ENCODE measurements at places on chromosomes 5 and 9.
A peak's percentile ranks its signal among the peaks of the same experiment; 100 is the strongest.

DNA sequence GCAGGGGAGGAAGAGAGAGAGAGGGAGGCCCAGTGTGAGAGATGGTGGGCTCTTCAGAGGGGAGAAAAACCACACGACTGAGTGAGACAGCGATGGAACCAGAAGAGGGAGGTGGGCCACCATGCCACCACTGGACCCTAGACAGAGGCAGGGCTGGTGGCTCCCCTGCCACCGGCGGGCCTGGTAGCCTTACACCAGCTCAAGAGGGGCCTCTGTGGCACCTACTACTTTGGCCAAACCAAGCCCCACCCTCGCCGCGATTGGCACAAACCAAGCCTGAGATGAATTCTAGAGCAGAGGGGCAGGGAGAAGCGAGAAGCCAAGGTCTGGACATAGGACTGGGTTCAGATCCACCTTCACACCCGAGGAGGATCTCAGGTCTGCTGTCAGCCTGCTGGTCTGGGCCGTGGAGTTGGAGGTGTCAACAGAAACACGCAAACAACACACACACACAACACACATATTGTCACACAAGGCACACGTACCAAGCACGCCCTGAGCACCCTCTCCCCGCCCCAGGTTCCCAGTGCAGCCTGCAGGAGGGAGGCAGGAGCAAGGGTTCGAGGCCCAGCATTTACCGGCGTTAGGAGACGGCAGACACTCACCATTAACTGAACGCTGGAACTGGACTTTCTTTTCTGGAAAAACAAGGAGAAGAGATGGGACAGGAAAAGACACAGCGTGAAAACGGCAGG lies 49.4 kb downstream of the SLC6A7 start:
- DNase-seq = no peak

- DNase-seq = no peak
These were observed 83.1 kb downstream of the FGF1 start for GRCh38 chr5:142602720-142603245.

- DNase-seq = no peak
These were observed 93.9 kb downstream of the GALNT10 start for GRCh38 chr5:154284433-154284832.

GRCh38 chr5:60092671-60093422 lies 199.3 kb upstream of the PDE4D start:
- DNase-seq = peak; percentile 11

GRCh38 chr9:110007477-110008270 lies 200.3 kb downstream of the C9orf152 start:
- no peak for DNase-seq

- DNase-seq = no peak
These were observed 462.2 kb downstream of the RASEF start for GRCh38 chr9:82600536-82601292.

DNA sequence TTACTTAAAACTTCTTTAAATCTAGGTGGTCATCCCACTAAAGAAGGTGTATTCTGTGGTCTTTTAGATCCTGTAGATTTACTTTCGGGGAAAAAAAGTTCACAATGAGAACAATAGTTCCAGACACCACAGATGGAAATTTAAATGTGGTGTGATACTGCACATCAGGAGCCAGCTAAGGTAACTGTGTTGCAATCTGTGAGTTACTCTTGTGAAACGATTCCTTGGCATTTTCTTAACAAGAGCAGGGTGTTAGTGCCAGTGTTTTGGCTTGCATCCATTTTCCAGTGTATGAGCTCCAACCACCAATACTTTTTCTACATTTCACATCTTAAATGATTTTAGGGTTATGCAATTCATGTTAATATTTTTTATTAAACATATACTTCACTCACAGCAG lies 674.5 kb downstream of the CETN3 start:
- peak; percentile 58 for DNase-seq

DNA sequence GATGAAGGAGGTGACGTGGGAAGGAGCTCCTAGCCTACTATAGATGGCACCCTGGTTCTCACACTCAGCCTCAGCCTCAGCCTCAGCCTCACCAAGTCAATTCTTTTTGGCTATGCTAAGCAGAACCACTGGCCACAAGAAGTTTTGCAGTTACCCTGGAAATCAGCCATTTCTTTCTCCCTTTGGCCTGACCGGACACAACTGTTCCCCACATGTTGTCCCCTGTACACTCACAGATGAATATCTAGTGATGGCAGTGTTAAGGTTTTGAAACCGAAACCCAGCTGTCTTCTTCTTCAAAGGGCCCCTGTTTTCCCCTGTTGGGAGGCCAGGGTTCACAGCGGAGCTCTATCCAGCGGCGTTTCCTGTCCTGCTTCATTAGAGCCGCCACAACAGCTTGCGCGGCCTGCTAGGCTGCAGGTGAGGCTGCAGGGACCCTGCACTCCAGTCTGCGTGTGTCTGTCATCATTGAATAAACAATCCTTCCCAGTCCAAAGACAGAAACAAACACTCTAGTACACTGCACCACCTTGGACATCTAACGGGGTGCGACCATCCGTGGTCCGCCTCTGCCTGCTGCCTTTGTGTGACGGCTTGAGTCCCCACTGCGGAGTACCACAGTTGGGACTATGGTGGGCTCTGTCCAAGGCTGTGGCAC lies 250.5 kb downstream of the DENND1A start:
- DNase-seq = peak; percentile 55

- no peak for DNase-seq
These were observed 522.3 kb upstream of the ST8SIA4 start for GRCh38 chr5:101425339-101425859.

DNA sequence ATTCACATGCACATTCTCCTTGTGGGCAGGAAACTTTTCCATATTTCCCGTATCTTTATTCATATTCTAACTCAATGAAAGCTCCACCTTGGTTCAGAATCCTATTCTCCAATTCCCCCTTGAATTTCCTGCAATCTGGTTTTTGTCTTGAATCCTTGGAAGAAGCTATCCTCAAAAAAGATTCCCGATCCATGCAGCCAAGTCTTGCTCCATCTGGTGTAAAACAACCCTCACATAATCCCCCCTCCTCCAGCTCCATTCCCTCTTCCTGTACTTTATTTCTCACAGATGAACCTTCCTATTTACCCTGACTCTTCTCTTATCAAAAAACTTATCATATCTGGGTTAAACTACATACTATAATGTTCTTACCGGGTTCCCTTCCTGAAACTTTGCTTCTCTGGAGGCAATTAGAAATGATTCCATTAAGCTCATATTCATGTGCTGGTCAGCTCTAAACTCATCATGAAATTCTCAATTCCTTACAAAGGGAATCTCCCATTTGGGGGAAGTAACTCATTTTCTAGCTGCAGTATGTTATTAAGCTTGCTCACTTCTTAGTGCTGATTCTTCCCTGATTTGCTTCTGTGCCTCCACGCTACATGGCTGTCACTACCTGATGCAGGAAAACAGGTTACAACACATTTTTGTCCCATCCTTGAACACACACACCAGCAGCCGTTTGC lies 81.7 kb downstream of the GNAQ start:
- DNase-seq = no peak

GRCh38 chr5:158525663-158526062 lies 574.1 kb downstream of the EBF1 start:
- no peak for DNase-seq

DNA sequence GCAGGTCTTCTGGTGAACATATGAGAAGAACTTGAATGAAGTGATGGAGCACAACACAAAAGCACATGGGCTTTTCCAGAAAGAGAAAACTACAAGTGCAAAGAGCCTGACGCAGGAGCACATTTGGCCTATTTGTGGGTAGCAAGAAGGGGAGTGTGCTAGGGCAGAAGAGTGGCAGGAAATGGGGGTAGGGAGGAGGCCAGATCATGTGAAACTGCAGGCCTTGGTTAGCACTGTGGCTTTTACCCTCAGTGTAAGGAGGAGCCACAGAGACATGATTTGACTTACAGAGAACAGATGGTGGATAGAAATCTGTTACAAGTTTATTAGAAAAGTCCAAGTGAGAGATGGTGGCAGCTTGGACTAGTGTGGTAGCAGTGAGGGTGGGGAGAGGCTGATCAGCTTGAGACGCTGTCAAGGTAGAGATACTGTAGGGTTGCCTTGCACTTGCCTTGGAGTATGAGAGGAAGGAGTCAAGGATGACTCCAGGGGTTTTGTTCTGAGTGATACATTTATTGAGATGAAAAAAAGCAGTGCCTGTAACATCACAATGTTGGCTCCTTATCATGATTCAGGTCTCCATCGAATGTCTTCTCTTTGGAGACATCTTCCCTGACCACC lies 126.7 kb downstream of the PPP2R2B start:
- DNase-seq = no peak

GRCh38 chr9:122376796-122377195 lies 6.0 kb downstream of the PTGS1 start:
- DNase-seq = no peak

DNA sequence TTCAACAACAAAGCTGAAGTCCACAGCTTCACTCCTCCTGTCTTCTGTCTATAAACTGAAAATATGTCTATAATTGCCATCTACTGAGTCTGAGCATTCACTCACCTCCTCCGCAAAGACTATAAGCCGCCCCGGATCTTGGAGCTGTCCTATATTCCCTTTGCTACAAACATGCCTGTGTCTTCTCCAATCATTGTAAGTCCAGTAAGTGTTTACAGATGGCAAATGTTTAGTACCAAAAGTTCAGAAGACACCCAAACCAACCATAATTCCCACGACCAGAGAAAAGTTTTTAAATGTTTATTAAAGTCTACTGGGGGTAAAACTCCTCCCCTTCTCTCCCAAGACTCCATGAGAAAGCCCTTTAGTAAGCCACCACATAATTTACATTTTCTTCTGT lies 80.9 kb downstream of the EBF1 start:
- peak; percentile 52 for DNase-seq

- no peak for DNase-seq
These were observed 290.8 kb downstream of the YTHDC2 start for GRCh38 chr5:113804264-113804663.

- DNase-seq = peak; percentile 70
These were observed 77.4 kb downstream of the SEC61B start for GRCh38 chr9:99299211-99300102.

GRCh38 chr9:26077860-26078259 lies 399.6 kb upstream of the TUSC1 start:
- no peak for DNase-seq

- DNase-seq = peak; percentile 82
These were observed 18.9 kb upstream of the NPR3 start for GRCh38 chr5:32692036-32692746.

- DNase-seq = peak; percentile 70
These were observed 251.2 kb downstream of the CHSY3 start for GRCh38 chr5:130155345-130156011.

- DNase-seq = no peak
These were observed 33.9 kb downstream of the MRPS30 start for GRCh38 chr5:44842496-44843282.

DNA sequence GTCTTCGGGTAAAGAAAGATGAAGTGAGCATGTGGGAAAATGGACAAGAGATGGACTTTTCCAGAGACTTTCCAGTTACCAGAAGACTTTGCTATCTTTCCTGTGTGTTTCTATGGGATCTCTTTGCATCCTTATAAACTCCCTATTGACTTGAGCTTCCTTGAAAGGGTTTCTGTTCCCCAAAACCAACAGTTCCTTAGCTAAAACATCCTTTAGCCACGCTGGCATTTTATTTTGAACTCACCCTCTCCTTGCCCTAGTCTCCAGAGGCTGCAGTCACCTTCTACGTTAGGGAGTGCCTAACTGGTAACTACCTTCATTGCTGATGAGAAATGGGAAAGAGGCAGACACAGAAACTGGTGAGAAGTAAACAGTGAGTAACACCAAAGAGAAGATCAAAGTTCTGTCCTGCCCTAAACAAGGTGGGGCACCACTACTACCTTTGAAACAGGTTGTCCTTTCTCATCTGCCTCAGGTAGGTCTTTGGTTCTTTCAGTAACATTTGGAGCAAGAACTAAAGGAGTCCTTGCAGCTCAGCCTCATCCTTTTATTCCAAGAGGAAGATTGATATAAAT lies 402.9 kb downstream of the ENC1 start:
- no peak for DNase-seq

DNA sequence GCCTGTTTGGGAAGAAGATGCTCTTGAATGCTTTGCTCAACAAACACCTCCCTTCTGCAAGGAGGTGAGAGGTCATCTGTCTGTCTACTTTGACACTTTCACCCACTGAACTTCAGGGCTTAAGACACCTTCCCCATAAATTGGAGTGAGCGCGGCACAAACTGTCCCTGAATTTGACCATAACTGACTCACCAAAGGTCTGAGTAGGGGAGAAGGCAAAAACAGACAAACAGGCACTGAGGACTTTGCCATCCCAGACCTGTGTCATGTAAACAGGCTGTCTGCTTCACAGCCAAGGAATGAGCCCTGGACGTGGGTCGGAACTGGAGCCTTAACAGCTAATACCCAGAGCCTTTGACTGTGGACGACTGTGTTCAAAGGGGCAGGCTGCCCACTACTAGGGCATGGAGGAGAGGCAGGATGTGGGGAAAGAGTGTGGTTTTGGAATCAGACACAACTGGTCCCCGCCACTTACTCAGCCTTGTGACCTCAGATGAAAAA lies 320.9 kb upstream of the KLF4 start:
- peak; percentile 46 for DNase-seq

GRCh38 chr9:109821711-109822110 lies 41.7 kb downstream of the PALM2AKAP2 start:
- no peak for DNase-seq

DNA sequence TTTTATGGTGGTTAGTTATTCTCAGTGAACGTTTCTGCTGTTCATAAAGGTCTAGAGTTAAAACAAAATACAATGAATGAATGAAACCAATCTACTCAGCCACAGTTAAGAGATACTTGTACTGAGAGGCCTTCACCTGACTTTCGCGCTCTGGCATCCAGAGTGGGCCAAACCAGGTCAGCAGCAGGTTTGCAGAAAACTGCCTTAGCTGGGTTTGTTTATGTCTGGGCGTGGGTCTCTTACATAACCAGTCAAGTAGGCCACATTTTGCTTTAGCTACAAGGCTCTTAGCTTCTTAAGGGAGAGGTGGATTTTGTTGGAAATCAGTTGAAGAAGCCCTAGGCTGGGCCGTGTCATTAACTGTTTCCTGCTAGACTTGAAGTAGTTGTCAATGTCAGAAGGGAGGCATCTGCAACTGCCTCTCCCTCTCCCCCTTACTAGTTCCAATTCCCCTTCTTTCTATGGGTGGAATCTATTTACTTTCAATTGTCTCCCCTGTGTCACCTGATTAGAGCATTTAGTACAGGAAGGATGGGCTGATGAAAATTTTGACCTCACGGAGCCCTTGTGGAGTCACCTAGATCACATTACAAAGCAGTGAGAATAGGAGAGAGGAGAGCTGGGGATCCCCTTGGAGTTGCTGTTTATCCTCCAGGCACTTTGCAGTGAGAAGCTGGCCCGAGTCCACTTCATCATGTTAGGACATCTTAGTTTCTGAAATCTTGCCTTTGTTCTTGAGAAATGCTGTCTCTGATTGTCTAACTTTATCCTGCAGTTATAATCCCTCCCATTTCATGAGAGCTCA lies 200.5 kb downstream of the ARHGEF28 start:
- peak; percentile 94 for DNase-seq

- no peak for DNase-seq
These were observed 8.0 kb downstream of the TGFBR1 start for GRCh38 chr9:99112750-99113413.

Data from fibroblast of gingiva (primary cell).